ENCODE measurements at places on chromosomes 1 and 21.

GRCh38 chr21:37199057-37199924 is 67.8 kb downstream of the VPS26C start:
- no peak overlapping the region for H3K27ac ChIP-seq
- DNase-seq, result no peak
- peaks cover 80% of the 10 kb centered on the region for H3K36me3 ChIP-seq
- no peak overlapping the region for H3K4me3 ChIP-seq

GRCh38 chr1:210296682-210297081 is 32.0 kb upstream of the HHAT start:
- H3K4me1 ChIP-seq, result peaks cover 5% of the 10 kb centered on the region
- H3K27me3 ChIP-seq, result peaks cover 21% of the 10 kb centered on the region
- no peak overlapping the region for H3K27ac ChIP-seq
- no peak for DNase-seq
- H3K4me3 ChIP-seq, result no peak overlapping the region
- no peaks in the 10 kb centered on the region for H3K36me3 ChIP-seq

GRCh38 chr1:42348498-42348897 is 13.5 kb upstream of the FOXJ3 start:
- no peaks in the 10 kb centered on the region for H3K36me3 ChIP-seq
- no peaks in the 10 kb centered on the region for H3K4me1 ChIP-seq
- no peak overlapping the region for H3K4me3 ChIP-seq
- H3K27ac ChIP-seq, result no peak overlapping the region
- DNase-seq, result no peak

- H3K27ac ChIP-seq, result no peak overlapping the region
- DNase-seq, result no peak
- no peaks in the 10 kb centered on the region for H3K36me3 ChIP-seq
- peaks cover 11% of the 10 kb centered on the region for H3K4me1 ChIP-seq
- H3K4me3 ChIP-seq, result no peak overlapping the region
These were observed 14.8 kb upstream of the SOD1 start for GRCh38 chr21:31644643-31645042.

All from activated B cell treated with CpG ODN at 0.5 μM for 24 hours (primary cell).